ENCODE measurements at places on chromosomes 2 and 18.

- no peak for DNase-seq
These were observed 143.8 kb downstream of the EXOC6B start for GRCh38 chr2:72682061-72682460.

DNA sequence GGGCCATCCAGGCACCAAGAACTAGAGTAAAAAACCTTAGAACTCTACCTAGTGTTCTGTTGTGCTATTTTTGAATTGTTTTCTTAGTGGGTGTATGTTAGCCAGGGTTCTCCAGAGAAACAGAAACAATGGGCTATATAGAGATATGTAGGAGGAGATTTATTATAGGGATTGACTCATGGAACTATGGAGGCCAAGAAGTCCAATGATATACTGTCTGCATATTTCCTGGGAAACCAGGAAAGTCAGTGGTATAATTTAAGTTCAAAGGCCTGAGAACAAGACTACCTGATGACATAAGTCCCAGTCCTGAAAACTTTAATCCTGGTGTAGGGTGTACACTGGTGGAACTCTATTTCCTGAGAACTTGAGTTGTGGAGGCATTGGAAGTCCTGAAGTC is 108.7 kb upstream of the ACVR1 start:
- no peak for DNase-seq

- no peak for DNase-seq
These were observed 301.1 kb upstream of the TANK start for GRCh38 chr2:160859096-160859495.

DNA sequence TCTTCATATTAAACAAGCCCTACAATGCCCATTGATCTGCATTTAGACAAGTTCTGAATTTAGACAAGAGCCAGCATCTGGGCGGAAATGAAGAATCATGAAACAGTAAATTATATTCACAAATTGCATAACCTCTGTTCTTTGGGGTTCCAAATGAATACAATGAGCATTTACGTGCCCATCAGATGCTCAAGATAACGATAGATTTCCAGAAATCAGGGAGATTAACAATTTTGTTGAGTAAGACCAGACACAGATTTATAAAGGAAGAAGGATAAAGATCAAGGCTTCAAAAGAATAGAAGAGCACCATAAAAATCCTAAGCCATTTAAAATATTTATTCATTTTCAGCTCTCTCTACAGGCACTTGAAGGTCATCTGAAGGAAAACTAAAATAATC is 59.7 kb upstream of the CDH20 start:
- no peak for DNase-seq

GRCh38 chr2:3557639-3558204 is 411 bp downstream of the RNASEH1 start:
- no peak for DNase-seq

- no peak for DNase-seq
These were observed 412.0 kb downstream of the MEIS1 start for GRCh38 chr2:66846887-66847286.

GRCh38 chr2:937530-937929 is 13.1 kb upstream of the SNTG2 start:
- DNase-seq: no peak

GRCh38 chr18:12654971-12655370 is 2.9 kb downstream of the SPIRE1 start:
- DNase-seq: no peak

GRCh38 chr2:240437551-240437860 is 2.0 kb downstream of the GPC1 start:
- no peak for DNase-seq
